Fibroblast of lung (primary cell): ENCODE measurements at places on chromosomes 5 and 9.

GRCh38 chr5:108361771-108362170 is 20.1 kb downstream of the FBXL17 start:
- DNase-seq, result no peak

- peak; percentile 90 for DNase-seq
Measured at GRCh38 chr9:121156263-121156731, 45.4 kb downstream of the RAB14 start.

- peak; percentile 50 for DNase-seq
Measured at GRCh38 chr9:78928625-78929405, 631.9 kb downstream of the PSAT1 start.

DNA sequence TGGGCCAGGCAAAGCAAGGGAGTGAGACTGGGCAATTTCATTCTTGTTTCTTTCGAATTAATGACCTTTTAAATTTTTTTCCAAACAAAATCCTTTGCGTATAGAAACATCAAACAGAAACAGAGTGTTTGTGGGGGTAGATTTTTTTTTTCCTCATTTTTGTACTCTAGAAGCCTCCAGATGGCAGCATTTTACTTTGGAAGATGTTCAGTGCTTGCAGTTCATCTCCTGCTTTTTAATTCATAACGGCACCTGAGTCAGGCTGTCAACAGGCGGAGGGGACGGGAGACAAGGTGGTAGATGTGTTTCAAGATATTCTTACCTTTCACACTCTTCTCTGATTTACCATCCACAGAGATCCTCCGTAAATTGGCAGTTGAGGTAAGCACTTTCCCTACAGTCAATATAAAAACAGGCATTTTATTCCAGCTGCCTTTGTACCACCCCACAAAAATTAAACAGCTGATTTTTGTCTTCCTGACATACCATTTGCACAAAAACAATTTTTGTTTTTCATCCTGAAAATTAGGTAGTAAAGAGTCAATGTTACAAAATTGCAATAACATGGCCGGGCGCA is 99.5 kb upstream of the FBXL17 start:
- peak; percentile 40 for DNase-seq
